ENCODE measurements at places on chromosomes 3 and 15.

DNA sequence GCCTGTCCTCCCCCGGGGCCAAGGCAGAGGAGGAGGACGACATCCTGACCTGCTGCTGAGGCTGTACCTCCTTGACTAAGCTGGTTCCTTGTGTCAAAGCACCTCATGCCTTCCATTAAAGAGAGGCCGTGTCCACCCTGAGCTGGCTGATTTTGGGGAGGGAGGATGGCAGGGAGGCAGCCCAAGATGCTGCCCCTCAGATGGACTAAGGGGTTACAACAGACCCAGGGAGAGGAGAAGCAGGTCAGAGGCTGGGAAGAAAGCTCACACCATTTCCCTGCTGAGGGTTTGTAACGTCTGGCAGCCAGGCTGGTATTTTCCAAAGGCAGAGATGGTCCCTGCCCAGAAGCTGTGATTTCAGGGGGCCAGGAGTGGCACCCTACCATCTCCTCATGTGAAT is 2.7 kb upstream of the ITIH3 start:
- H3K4me1 ChIP-seq: no peaks in the 10 kb centered on the region
- H3K27ac ChIP-seq: no peak overlapping the region
- H3K4me3 ChIP-seq: no peak overlapping the region
- no peaks in the 10 kb centered on the region for H3K27me3 ChIP-seq

DNA sequence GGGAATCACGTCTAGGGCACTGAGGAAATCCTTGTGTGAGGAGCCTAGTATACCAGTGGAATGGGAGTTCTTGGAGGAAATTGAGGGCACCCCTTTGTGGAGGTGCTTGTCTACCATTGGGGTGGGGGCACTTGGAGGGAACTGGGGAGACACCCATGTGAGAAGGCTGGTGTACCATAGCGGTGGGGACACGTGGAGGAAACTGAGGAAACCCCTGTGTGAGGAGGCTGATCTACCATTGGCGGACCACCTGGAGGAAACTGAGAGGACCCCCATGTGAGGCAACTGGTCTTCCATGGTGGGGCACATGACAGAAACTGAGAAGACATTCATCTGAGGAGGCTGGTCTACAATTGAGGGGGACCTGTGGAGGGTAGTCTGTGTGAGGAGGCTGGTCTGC is 164.5 kb downstream of the FBLN2 start:
- no peak overlapping the region for H3K27ac ChIP-seq
- H3K36me3 ChIP-seq: no peaks in the 10 kb centered on the region
- no peak overlapping the region for H3K4me3 ChIP-seq
- H3K27me3 ChIP-seq: no peaks in the 10 kb centered on the region

GRCh38 chr15:69692342-69692741 is 239.7 kb downstream of the RPLP1 start:
- no peaks in the 10 kb centered on the region for H3K36me3 ChIP-seq
- no peaks in the 10 kb centered on the region for H3K4me1 ChIP-seq
- H3K4me3 ChIP-seq: no peak overlapping the region
- no peaks in the 10 kb centered on the region for H3K27me3 ChIP-seq
- no peak overlapping the region for H3K27ac ChIP-seq

GRCh38 chr15:67761343-67761742 is 64.0 kb upstream of the SKOR1 start:
- no peak overlapping the region for H3K4me3 ChIP-seq
- H3K36me3 ChIP-seq: no peaks in the 10 kb centered on the region
- H3K27me3 ChIP-seq: no peaks in the 10 kb centered on the region
- no peaks in the 10 kb centered on the region for H3K4me1 ChIP-seq
- H3K27ac ChIP-seq: no peak overlapping the region
